Epithelial cell of esophagus (primary cell): ENCODE measurements at places on chromosomes 5 and 9.

- no peak for DNase-seq
Observed at GRCh38 chr5:1413611-1414241, 31.5 kb downstream of the SLC6A3 start.

DNA sequence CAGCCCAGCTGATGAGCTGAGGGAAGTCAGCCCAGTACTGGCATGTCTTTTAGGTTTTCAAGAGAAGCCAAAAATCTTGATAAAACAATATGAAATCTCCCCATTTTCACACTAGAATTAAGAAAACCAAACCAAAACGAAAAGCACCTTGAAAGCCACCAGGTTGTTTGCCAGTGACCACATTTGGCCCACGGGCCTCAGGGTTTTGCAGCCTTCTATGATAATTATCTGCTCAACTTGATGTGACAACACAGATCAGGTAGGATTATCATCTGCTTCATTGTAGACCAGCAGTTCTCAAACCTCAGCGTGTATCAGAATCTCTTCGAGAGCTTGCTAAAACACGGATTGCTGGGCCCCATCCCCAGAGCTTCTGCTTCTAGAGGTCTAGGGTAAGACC is 101.4 kb downstream of the GALNT10 start:
- no peak for DNase-seq

DNA sequence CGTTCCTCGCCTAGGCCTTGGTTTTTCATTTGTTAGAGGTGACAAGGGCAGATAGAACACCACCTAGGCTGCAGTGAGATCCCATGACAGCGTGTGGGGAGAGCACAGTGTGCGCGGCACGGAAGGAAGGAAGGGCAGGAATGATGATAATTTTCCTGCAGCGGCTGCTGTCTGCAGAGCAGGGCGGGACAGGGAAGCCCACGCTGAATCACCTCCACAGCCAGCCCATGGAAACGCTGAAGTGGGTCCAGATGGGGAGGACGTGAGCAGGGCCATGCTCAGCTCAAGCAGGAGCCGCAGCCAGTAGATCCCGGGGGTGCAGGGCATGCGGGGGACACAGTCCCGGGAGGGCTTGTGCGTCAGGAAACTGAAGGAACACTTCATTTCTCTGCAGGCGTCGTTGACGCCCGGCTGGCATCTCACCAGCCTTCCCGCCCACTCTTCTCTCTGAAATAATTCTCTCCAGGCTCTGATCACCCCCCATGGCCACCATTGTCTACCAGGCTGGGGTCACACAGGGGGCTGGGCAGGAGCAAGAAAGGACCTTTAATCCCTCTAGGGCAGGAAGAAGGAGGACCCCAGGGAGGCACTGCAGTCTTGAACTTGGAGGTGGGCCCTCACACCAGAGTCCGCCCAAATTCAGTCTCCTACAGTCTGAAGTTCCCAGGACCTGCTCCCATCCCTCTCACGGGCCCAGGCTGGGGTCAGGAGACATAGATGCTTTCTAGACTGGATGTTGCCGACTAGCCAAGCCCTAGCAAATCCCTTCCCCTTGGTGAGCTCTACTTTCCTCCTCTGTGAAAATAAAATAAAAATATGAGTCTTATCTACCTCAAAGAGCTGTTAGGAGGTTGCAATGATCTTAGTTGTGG is 20.9 kb upstream of the SYNPO start:
- DNase-seq = no peak

DNA sequence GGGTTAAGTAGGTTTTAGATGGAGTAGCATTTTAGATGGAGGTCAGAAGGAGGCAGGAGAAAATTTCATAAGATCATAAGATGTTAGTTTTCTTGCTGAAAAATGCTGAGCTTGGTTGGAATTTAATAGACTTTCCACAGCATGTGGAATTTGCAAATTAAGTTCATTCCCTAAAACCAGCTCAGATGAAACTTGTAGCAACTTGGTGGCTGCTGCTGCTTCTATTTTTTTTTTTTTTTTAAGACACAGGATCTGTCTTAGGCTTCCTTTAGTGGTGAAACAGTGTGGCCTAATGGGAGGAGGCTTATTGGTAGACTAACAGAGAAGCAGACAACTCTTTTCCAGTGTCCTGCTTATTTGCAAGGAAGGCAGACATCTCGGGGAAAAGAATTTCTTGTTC is 154.5 kb downstream of the AOPEP start:
- DNase-seq = peak; percentile 29

DNA sequence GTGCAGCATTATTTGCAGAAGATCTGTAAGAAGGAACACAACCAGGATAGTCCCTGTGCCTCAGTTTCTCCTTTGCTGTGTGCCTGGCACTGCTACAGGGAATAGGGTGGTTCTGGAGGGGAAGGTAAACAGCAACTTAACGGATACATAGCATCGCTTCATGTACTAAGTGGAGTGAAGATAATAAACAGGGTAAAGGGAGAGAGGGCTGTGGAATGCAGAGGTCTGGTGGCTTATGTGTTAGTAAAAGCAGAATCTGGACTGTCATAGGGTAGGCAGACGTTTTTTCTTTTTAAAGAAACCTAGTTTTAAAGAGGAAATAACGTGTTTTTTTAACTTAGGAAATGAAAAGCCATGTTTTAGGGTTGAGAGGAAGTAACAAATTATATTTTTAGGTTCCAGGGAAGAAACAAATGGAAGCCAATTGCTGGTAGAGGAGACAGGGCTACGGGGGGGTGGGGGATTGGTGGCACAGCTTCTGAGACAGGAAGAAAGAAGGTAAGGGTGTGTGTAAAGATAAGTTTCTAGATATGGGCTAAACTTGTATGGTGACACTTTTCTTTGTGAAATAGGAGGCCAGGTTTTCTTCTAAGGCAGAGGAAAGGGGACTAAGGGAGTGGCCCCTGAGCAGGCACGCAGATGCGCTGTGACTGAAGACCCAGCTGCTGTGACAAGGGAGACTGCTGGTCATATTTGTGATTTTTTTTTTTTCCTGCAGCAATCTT is 1.3 kb downstream of the GNG10 start:
- DNase-seq = peak; percentile 5

DNA sequence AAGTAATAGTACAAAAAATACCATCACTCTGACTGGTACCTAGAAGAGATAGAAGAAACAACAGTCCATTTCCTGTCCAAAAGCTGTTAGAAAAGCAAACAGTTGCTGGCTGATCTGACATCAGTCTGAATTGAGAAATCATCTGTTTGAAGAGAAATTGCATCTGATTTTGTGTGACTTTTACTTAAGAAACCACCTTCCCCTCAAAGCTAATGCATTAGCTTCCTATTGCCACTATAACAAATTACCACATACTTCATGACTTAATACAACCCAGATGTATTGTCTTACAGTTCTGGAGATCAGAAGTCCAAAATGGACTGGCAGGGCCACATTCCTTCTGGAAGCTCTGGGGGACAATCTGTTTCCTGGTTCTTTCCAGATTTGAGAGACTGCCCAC is 385.9 kb upstream of the TLE4 start:
- peak; percentile 2 for DNase-seq

GRCh38 chr9:124776954-124777648 is at the start of gene OLFML2A:
Gene OLFML2A (plus strand): TSS chr9:124777133. CDS start chr9:124777271, 138 bp downstream.
- DNase-seq = peak; percentile 32

- peak; percentile 22 for DNase-seq
Observed at GRCh38 chr9:93326056-93326455, 125.4 kb upstream of the FAM120A start.

DNA sequence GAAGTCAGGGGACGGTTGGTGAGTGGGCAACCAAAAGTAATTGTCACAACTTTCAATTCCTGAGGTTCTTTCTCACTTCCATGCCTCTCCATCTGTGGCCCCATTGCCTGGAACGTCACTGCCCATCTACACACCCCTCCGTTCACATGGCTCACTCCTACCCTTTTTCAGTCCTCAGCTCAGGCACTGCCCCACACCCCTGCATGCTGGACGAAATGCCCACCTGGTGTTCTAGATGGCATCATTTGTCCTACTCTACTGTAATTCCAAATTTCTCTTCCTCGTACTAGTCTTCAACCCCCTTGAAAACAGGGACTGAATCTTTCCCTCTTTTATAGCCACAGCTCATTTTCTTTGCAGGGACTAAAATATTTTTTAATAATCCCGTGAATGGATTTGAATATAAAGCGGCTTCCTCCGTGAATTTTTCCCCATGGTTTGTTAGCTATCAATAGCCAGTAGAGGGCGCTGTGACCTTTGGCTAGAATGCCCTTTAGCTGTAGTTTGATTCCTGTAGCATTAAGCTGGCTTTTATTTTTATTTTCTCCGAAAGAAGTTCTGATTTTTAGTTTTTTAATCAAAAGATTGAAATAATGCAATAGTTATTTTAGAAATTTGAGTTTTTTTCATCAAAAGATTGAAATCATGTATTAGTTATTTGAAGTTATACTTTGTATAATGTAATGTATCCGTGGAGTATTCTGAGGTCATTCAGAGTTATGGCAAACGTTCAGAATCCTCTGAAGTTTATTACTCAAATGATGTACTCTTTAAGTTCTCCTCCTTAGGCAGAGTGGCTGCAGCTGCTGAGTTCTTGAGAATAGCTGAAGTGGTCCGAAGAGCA is 232.1 kb downstream of the SH3GL2 start:
- peak; percentile 67 for DNase-seq

GRCh38 chr5:142600092-142600491 is 85.8 kb downstream of the FGF1 start:
- DNase-seq = no peak

DNA sequence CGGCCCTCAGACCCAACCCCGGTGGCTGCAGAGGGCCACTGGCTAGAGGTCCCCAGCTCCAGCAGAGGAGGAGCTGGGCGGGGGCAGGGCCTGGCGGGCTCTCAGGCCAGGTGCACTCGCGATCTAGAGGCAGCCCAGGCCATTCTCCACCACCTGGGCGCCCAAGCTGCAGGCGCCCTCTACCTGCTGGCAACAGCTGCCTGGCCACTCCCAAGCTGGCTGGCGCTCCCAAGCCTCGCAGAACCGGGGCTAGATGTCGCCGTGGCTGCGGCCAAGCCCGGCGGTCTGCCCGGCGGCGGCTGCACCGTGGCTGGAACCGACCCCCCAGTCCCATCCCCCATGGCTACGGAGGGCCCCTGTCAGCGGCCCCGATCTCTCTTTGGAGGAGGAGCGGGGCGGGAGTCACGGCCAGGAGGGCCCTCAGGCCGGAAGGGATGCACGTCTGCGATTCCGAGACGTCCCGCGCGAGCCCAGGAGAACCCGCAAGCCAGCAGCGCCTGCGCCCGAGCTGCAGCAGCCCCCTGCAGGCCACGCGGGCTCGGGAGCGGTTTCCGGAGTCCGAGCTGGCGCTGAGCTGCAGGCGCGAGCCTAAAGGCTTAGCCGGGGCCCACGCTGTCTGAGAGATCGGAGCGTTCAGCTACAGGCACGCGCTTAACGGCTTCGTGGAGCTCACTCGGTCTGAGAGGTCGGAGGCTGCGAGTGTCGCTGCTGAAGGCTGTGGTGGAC is 44.3 kb upstream of the BICD2 start:
- DNase-seq = peak; percentile 79

DNA sequence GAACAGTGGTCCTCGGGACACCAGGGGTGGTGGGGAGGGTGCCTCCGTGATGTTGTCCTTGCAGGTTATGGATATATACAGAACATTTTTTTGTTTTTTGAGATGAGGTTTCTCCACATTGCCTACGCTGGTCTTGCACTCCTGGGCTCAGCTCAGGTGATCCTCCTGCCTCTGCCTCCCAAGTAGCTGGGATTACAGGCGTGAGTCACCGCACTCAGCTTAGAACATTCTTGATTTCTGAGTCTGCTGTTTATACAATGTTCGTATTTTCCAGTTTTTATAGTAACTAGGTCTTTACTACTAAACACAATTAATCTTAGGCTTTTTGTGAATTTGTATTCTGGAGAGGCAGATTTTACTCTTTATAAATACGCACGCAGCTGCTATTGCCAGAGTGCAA is 6.0 kb downstream of the PMPCA start:
- peak; percentile 17 for DNase-seq

DNA sequence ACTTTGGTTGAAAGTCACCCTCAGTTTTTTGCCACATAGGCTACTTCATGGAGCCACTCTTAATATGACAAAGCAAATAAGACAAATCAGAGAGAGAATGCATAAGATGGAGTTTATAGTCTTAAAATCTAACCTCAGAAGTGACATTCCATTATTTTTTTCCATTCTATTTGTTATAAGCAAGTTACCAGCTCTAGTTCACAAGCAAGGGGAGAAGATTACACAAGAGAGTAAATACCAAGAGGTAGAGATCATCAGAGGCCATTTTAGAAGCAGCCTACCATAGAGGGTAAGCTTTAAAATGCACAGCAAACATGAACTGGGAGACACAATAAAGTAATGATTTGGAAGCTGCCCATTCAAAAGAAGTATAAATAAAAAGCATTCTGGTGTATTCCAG is 651.3 kb upstream of the MEF2C start:
- DNase-seq = peak; percentile 37

DNA sequence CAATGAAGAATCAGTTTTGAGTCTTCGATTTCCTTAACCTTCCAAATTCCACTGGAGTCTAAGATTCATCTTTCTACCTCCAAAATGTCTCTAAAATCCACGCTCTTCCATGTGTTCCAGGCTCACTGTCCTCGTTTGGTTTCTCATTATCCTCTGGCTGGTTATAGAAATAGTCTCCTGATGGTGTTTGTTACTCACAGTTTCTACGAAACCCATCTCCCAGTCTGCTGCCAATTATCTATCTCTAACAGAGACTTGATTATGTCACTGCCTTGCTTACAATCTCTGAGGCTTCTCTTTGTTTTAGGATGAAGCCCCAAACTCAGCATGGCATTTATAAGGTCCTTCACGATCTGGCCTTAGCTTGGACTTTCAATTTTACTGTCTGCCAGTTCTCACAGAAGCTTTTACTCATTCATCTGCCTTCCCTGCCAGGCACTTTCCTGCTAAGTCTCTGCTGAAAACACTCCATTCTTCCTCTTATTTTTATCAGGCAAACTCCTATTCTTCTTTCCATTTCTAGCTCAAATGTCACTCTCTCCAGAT is 339.6 kb upstream of the SGCD start:
- no peak for DNase-seq

DNA sequence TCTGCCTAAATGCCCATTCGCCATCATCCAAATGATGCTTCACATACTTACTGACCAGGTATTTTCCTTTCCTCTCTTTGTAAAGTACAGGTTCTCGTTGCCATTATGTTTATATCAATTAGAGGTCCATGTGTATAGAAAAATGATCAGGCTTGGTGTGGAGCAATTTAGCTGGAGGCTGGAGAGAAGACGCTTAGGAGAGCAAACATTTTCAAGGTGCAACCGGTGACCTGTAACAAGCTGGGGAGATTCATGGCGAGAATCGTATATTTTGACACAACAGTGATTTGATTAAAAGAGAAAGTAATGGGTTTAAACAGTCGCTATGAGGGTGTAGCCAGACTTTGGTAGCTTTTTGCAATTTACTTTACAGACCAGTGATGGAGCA is 170.9 kb upstream of the TBCA start:
- DNase-seq = no peak

DNA sequence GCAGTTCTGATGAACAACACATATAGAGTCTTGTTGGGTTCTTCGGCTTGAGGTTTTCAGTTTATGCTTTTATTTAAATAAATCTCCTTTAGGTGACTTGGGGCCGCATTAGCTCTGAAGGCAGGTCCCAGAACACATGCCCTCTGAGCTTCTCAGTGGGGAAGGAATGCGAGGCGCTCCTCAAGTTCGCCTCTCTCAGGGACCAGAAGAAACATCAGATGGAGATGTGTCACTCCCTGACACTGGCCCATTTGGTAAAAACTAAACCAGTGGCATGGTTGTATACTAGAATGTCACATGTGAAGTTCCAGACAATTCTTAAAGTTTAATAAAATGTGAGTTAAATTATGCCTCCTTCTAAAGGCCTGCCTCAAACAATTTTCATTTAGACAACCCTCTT is 1.9 kb downstream of the MACROH2A1 start:
- DNase-seq = no peak

GRCh38 chr5:122775550-122776542 is 966 bp downstream of the SNX2 start:
- no peak for DNase-seq

- no peak for DNase-seq
Observed at GRCh38 chr9:88503081-88503844, 31.7 kb upstream of the NXNL2 start.
